Foreskin keratinocyte (primary cell): ENCODE measurements at places on chromosomes 6 and 20. TPM values are rescaled to one million over a fixed set of nuclear protein-coding genes. Genes with fewer than 3 reads are reported as not detected.
A peak's percentile ranks its signal among the peaks of the same experiment; 100 is the strongest.

Gene BPIFA1
- total RNA-seq, result not detected in 2 replicates

DNA sequence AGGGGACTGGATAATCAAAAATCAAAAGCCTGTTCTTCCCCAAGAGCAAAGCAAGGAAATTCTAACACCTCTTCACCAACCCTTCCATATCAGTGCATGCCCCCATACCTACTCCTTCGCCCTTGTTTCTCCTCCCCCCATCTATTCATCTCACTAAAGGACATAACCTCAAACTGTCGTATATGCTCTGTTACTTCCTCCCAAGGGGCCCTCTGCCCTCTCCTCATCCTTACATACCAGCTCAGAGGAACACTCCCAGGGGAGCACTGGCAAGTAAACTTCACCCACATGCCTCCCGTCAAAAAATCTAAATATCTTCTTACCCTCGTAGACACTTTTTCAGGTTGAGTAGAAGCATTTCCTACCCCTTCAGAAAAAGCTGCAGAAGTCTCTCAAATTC is 9.4 kb upstream of the ADTRP start:
- DNase-seq, result no peak

Gene C20orf96
- total RNA-seq, result 1.7 and 1.8 TPM in 2 replicates

- peak; percentile 18 for DNase-seq
Observed at GRCh38 chr20:60132162-60132826, 174.1 kb downstream of the CDH26 start.

Gene HLA-DQA1
- total RNA-seq, result not detected in 2 replicates

GRCh38 chr6:31740397-31741223 is 805 bp downstream of the MSH5 start:
- DNase-seq, result no peak

Gene ADGB
- not detected in 2 replicates for total RNA-seq

GRCh38 chr20:25494506-25495188 is 87.2 kb downstream of the GINS1 start:
- DNase-seq, result no peak

Gene SLC17A9
- total RNA-seq, result 0.25 and 0.34 TPM in 2 replicates

Gene BFSP1
- total RNA-seq, result 1.4 and 1.8 TPM in 2 replicates

Gene SLC22A2
- not detected in 2 replicates for total RNA-seq

DNA sequence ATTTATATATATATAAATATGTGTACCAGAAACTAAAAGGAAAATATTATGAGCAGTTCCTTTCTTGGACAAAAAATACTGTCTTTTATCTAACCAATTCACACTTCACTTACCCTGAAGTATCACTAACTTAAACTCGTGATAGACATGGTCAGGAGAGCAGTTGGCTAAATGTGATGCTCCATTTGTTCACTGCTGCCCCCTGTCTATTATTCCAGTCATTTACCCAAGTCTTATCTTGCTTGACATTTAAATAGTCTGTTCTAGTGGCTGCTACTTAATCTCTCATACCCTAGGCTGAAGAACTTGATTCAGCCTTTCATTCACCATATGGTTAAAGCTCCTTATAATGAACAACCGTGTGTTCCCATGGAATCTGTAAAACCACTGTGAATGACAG is 789.6 kb upstream of the EYS start:
- peak; percentile 3 for DNase-seq

GRCh38 chr6:26260725-26261490 is 104.1 kb upstream of the BTN3A2 start:
- DNase-seq, result no peak

Gene TREML1
- total RNA-seq, result 0.18 and 0.34 TPM in 2 replicates

- no peak for DNase-seq
Observed at GRCh38 chr6:23498013-23498412, 628.0 kb upstream of the NRSN1 start.

- DNase-seq, result no peak
Observed at GRCh38 chr6:170257376-170257775, 33.5 kb downstream of the DLL1 start.

DNA sequence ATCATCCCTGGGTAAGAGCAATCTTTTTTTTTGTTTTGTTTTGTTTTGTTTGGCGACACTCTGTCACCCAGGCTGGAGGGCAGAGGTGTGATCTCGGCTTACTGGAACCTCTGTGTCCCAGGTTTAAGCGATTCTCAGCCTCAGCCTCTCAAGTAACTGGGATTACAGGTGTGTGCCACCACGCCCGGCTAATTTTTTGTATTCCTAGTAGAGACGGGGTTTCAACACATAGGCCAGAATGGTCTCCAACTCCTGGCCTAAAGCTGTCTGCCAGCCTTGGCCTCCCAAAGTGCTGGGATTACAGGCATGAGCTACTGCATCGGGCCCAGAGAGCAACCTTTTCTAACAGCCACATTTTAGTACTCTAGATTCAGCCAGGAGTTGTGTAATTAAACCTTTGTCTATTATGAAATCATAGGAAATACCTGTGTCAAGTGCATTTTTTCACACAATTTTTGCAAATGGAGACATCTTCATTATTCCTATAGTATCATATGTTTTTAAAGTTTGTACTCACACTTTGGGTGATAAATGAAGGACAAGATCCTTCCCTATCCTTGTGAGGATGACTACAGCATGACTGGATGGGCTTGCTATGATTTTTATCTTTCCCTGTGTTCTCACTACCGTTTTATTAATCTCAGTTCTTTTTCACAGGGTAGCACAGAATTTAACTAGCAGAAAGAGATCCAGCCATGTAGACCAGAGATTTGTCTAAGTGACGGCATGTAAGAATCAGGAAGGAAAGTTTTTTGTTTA is 82.6 kb downstream of the OR2B2 start:
- no peak for DNase-seq
